T-helper 1 cell (primary cell): ENCODE measurements at places on chromosomes 4 and X.
A peak's percentile ranks its signal among the peaks of the same experiment; 100 is the strongest.

DNA sequence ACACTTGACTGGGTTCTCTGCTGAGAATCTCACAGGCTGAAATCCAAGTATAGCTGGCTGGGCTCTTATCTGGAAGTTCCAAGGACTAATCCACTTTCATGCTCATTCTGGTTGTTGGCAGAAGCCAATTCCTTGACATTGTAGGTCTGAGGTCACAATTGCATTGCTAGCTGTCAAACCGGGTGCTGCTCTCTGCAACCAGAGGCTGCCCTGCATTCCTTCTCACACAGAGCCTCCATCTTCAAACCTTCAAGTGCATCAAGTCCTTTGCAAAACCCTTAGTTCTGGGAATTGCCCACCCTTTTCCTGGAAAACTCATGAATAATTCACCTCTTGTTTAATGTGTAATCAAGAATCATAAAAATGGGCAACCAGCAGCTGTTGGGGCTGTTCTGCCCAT is 404.2 kb downstream of the KCNIP4 start:
- no peak for DNase-seq

DNA sequence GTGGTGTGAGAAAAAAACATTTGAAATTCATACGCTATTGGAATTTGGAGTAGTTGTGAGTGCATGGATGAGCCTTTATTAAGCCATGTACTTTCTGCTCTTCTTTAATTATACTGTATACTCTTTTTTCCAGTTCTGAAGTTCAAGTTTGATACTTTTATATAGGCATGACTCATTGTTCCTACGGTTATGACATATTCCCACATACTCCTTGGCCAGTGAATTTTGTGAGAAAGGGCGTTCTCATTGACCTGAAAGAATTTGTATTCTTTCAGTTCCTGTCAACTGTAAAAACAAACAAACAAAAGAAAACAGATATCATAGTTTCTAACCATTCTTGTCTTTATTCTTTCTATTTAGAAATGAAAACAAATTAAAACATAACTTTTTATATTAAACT is 407.3 kb downstream of the MAPK10 start:
- DNase-seq = no peak

DNA sequence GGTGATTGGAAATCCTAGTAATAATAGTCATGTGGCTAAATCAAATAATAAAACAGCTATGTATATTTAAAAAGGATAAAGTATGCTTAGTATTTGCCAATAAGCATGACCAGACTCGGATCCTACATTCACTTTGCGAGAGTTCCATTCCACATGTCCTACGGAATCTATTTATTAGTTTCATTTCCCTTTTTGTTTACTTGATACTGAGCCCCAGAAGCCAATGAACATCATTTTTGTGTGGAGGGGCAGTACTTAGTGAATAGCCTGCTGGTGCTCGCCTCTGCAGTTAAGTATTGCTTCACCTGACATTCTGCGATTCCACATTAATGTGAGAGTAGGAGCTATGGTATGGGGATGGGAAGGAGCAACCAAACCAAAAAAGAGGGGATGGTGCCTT is 58.5 kb upstream of the NAP1L5 start:
- DNase-seq = no peak

DNA sequence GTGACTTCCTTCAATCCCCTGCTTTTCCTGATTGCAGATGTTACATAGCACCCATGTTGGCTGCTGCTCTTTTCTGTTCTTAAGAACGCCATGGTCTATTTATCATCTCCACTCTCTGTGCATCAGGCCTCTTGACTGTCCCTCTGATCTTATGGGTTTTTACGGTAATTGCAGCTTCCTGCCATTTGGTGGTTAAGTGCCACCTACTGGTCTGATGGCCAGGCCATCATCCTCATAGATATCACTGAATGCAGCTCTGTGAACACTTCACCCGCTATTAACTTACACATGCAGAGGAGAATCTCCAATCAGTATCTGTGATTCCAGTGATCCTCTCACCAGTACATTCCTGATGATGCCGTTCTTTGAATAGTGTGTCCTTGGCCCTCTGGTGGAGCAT is 382.4 kb downstream of the TRAM1L1 start:
- no peak for DNase-seq

- DNase-seq = no peak
Measured at GRCh38 chrX:23783589-23784469, 856 bp downstream of the SAT1 start.

DNA sequence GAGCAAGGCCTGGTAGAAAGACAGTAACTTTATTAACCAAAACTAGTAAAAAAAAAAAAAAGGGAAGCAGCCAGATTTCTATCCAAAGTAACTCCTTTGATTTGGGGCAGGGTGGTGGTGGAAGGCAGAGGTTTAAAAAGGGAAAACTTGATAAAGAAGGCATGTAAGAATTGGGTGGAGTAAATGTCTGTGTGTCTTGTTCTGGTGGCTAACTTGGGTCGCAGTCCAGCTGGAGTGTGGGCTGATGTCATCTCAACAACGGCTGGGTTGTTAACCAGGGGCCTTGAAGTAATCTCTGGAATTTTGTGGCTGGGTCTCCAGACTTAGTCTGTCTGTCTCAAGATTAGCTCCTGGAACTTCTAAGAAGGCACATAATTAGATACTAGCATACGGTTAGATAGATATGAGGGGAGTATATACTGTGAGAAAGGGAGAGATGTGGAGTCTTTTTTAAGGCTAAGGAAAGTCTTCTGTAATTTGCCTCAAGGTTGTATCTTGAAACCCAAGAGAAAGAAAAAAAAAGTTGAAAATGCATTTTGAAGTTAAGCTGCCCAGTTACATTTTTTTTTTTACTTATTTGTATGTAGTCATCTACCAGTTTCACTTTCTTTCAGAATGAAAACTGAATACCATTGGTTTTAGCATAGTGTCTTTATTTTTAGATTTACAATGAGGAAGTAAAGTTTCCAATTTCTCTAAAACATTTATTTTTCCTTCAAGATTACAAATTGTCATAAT is 48.3 kb downstream of the MTHFD2L start:
- DNase-seq = no peak

DNA sequence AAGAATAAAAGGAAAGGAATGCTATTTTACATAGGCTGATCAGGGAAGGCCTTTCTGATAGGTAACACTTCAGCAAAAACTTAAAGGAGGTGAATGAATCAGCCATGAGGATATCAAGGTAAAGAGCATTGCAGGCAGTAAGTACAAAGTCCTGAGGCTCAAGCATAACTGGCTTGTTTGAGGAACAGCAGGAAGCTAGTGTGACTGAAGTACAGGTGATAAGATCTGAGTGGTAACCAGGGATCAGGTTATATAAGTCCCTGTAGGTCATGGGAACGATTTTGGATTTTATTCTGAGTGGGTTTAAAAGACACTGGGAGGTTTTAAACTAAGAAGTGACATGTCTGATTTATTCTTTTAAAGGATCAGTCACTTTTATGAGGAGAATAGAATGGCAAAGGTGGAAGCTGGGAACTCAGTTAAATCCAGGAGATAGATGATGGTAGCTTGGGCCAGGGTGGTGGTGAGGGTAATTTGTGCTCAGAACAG is 47.1 kb upstream of the THOC2 start:
- DNase-seq = no peak

GRCh38 chr4:39363773-39364393 is 2.3 kb downstream of the RFC1 start:
- no peak for DNase-seq

DNA sequence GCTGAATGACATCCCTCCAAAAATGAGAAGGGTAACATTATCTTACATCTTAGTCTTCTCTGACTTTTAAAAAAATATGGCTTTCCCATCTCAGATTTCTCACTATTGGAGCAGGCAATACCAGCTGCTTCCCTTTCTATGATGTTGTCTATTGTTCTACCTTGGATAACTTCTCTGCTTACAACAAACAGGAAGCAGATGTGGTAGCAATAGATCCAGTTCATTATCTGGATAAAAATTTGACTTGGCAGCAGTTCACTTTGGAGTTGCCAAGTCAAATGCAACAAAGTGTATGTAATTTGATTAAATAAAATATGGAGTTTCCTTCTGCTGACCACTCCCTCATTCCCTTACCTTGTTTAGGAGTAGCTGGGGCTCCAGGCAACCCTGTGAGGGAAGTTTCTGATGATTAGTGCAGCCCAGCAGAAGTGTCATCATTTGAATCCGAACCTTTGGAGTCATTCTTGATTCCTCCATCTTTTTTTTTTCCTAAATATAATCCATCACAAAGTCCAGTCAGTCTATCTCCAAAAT is 72.0 kb upstream of the GPRIN3 start:
- DNase-seq = no peak

GRCh38 chr4:1126506-1126905 is 13.1 kb upstream of the RNF212 start:
- DNase-seq = no peak

DNA sequence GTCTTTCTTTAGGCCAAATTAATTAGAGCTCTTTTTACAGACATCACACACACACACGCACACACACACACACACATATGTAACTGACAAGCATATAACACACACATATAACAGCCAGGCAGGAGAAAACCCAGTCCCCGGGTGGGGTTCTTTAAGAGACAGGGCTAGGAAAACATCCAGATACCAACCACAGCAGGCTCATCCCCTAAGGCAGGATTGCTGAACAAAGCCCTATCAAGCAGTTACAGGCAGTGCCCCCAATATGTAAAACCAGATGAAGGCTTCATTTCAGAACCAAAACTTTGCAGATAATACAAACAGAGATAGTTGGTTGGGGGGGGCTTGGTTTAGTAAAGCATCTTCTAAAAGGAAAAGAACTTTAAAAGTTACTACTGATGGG is 18.0 kb upstream of the FAM47E start:
- DNase-seq = no peak

- no peak for DNase-seq
Measured at GRCh38 chr4:931194-931959, 739 bp downstream of the GAK start.

DNA sequence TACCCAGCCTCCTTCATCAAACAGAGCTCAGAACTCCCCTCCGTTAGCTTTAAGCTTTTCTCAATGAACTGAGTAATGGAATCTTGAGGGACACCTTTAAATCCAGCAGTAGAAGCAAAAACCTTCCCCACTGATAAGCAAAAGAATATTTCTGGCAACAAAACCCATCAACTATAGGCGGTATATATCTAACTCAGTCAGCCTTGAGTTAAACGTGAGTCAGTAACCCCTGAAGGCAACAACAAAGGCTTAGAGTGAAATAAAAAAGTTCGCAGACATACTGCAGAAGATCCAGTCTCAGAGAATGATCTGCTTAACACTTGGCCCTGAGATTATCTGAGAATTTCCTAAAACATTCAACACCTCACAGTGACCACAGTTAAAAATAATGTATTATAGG is 77.2 kb downstream of the DMD start:
- no peak for DNase-seq

- DNase-seq = no peak
Measured at GRCh38 chr4:164440199-164440598, 313.7 kb upstream of the SMIM31 start.

GRCh38 chr4:106240699-106241098 is 75.3 kb downstream of the TBCK start:
- DNase-seq = no peak

DNA sequence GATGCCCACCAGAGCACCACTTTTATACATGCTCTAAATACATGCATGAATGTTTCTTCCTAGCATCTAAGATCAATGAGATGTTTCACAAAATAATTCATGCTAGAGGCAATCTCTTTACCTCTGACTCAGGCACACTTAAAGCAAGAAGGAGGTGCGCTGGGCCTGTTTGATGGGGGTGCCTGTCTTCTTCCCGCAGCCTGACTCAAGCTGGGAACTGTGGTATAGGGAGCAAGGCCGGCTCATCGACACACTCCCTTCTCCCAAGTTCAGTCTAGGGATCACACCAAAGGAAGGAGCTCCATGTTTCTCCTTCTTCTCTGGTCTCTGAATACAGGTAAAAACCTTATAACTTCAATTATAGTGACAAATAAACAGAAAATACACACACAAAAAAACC is 333.8 kb upstream of the MAD2L1 start:
- no peak for DNase-seq

DNA sequence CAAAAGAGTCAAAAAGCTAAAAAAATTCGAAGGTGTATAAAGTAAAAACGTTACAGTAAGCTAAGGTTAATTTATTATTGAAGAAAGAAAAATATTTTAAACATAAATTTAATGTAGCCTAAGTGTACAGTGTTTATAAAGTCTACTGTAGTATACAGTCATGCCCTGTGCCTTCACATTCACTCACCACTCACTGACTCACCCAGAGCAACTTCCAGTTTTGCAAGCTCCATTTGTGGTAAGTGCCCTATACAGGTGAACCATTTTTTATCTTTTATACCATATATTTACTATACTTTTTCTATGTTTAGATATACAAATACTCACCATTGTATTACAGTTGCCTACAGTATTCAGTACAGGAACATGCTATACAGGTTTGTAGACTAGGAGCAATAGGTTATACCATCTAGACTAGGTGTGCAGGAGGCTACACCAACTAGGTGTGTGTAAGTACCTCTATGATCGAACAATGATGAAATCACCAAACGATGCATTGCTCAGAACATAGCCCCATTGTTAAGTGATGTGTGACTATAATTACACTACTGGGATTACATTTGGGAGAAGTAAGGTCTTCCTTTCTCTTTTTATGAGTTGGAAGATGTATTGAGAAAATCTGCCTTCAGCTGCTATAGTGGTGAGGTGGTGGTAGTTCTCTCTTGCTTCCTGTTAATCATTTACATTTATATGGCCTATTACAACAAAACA is 27.2 kb downstream of the TMSB4X start:
- DNase-seq = peak; percentile 49

DNA sequence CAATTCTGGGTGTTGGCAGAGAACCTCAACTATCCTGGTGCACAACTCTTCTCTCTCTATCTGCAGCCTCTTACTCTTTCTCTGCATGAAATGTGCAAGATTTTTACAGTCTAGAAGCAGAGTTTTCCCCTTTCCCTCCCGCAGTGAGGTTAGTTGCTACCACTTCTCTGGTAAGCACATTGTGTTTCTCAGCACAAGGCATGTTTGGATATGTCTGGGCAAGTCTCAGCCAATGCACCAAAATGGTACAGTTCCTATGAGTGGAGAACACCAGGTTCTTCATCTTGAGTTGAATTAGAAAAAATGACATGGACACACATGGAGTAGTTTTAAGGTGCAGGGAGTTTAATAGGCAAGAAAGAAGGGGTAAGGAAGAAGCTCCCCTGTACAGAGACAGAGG is 187.0 kb downstream of the CCNG2 start:
- no peak for DNase-seq
